Heart right ventricle (tissue), 16 donors: ENCODE measurements at places on chromosomes 5 and 9. TPM values are rescaled to one million over a fixed set of nuclear protein-coding genes. Genes with fewer than 3 reads are reported as not detected.

The ATOSB gene
- total RNA-seq = 16.2 TPM

The SAPCD2 gene
- 0.11 TPM for total RNA-seq

The ANKRD55 gene
- not detected for total RNA-seq

The TAL2 gene
- not detected for total RNA-seq

The RNF208 gene
- 24.4 TPM for total RNA-seq

- H3K4me1 ChIP-seq = no peaks in the 10 kb centered on the region
- no peaks in the 10 kb centered on the region for H3K36me3 ChIP-seq
Measured at GRCh38 chr9:134304261-134304660, 22.0 kb upstream of the RXRA start.

DNA sequence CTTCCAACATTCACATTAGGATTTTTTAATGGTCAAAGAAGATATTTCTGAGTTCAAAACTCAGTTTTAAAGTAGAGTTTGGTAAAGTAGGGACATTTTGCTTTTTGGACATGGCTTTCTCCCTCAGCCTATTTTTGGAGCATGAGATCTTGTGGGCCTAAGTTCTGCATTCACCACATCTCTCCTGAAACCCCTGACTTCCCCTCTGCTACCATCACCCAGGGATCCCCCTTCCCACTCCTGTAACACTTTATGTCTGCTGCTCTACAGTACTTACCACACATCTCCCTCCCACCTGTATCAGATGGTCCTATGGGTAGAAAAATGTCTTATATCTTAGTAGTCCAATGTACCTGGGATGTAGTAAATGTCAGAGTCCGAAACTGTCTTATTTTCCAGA is 48.2 kb upstream of the JAK2 start:
- no peak overlapping the region for H3K4me3 ChIP-seq
- no peaks in the 10 kb centered on the region for H3K27me3 ChIP-seq
- DNase-seq = no peak

DNA sequence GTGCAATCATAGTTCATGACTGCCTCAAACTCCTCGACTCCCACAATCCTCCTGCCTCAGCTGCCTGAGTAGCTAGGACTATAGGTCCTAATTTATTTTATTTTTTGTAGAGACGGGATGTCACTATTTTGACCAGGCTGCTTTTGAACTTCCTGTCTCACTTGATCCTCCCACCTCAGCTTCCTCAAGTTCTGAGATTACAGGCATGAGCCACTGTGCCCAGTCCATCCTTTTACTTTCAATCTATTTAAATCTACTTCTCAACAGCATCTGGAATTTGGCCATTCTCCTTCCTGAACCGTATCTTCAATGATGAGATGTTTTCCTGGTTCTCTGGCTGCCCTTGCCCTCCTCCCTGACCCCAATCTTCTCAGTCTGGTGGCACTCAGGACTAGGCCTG is 12.2 kb upstream of the GRIN1 start:
- H3K4me3 ChIP-seq = peak overlapping the region; percentile 44
- peaks cover 32% of the 10 kb centered on the region for H3K4me1 ChIP-seq
- H3K27me3 ChIP-seq = no peaks in the 10 kb centered on the region
- no peaks in the 10 kb centered on the region for H3K36me3 ChIP-seq

GRCh38 chr5:142171270-142171669 is 62.7 kb downstream of the NDFIP1 start:
- no peak for DNase-seq
- no peak overlapping the region for H3K4me3 ChIP-seq
- peaks cover 7% of the 10 kb centered on the region for H3K4me1 ChIP-seq
- no peaks in the 10 kb centered on the region for H3K36me3 ChIP-seq
- no peak overlapping the region for H3K27ac ChIP-seq

DNA sequence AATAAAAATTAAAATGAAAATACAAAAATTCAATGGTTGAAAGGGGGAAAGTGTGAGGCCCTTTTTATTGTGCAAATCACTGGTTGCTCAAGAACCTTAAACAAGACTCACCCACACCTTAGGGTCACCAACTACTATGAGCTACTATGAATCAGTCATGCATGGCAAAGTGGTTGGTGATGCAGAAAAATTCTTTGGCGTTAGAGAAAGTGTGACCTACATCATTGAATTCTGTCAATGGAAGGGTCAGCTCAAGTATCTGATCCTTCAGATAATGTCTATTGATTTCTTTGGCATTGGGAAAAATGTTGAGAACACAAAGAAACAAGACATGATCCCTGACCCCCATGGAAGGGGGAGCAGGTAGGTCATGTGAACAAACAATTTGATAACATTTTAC is 149.7 kb upstream of the ADCY2 start:
- H3K27me3 ChIP-seq = no peaks in the 10 kb centered on the region
- no peak overlapping the region for H3K4me3 ChIP-seq
- H3K27ac ChIP-seq = no peak overlapping the region
- DNase-seq = no peak
- no peaks in the 10 kb centered on the region for H3K36me3 ChIP-seq

DNA sequence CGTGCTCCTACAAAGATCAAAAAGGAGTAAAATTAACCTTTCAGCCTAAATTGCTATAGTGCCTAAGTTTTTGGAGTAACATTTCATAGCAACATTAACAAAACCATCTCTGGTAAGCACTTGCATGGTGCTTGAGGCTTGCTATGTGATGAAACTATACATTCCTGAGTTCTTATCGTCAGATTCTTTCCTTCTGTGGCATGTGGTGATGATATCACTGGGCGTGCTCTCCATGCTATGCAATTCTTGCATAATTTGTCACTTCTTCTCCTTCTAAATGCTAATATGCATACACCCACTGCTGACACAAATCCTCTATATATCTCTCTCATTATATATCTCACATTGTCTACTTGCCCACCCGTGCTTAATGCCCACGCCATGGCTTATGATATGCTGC is 2019.9 kb downstream of the MAT2B start:
- H3K4me3 ChIP-seq = no peak overlapping the region
- H3K27ac ChIP-seq = no peak overlapping the region
- no peaks in the 10 kb centered on the region for H3K36me3 ChIP-seq
- H3K27me3 ChIP-seq = no peaks in the 10 kb centered on the region

GRCh38 chr9:131178382-131178781 is 53.0 kb downstream of the NUP214 start:
- peaks cover 11% of the 10 kb centered on the region for H3K4me1 ChIP-seq
- no peaks in the 10 kb centered on the region for H3K36me3 ChIP-seq
